ENCODE measurements at places on chromosomes 1 and 21.

- no peak for DNase-seq
- H3K4me3 ChIP-seq: no peak overlapping the region
- H3K4me1 ChIP-seq: peaks cover 35% of the 10 kb centered on the region
- H3K27me3 ChIP-seq: no peaks in the 10 kb centered on the region
- no peaks in the 10 kb centered on the region for H3K36me3 ChIP-seq
- no peak overlapping the region for H3K27ac ChIP-seq
These were observed 4.8 kb upstream of the PTTG1IP start for GRCh38 chr21:44878053-44878982.

DNA sequence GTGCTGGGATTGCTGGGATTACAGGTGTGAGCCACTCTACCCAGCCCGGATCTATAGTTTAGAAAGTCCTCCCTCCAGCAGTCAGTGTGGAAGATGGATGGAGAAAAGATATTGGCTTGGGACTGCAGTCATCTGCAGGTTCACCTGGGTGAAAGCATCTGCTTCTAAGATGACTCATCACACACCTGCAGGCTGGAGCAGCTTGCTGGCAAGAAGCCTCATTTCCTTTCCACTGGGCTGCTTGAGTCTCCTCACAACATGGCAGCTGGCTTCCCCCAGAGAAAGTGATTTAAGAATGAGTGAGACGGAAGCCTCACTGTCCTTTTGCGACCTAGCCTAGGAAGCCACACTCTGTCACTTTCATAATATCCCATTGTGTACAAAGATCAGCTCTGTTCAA, 50.0 kb downstream of the FOXO6 start:
- peaks cover 27% of the 10 kb centered on the region for H3K27me3 ChIP-seq
- no peak overlapping the region for H3K4me3 ChIP-seq
- H3K27ac ChIP-seq: no peak overlapping the region
- no peaks in the 10 kb centered on the region for H3K4me1 ChIP-seq
- DNase-seq: no peak
- H3K36me3 ChIP-seq: no peaks in the 10 kb centered on the region

- H3K27me3 ChIP-seq: peaks cover 12% of the 10 kb centered on the region
- no peaks in the 10 kb centered on the region for H3K4me1 ChIP-seq
- no peak overlapping the region for H3K4me3 ChIP-seq
- H3K27ac ChIP-seq: no peak overlapping the region
- no peaks in the 10 kb centered on the region for H3K36me3 ChIP-seq
These were observed 83.9 kb downstream of the NID1 start for GRCh38 chr1:235980976-235981375.

DNA sequence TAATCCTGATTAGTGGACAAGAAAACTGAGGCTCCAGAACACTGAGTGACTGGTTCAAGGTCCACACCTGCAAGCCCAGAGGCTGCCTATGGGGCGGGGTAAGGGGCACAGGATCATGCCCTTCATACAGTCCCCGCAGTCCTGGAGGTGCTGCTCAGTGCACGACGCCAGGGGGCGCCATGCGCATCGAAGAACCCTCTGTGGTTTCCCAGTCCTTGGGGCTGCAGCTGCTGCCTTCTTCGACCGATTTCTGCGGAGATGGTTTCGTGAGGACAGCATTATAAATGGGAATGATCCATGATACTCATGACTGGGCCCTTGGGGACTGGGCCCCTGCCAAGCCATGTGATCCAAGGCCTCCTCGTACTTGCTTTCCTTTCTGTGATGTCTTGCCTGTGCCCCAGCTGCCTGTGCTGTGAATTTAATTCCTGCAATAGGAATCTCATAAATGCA, 37.1 kb upstream of the ARHGEF10L start:
- peak; percentile 63 for DNase-seq
- no peak overlapping the region for H3K27ac ChIP-seq
- H3K4me1 ChIP-seq: peaks cover 2% of the 10 kb centered on the region
- H3K27me3 ChIP-seq: peaks cover 8% of the 10 kb centered on the region

- no peaks in the 10 kb centered on the region for H3K4me1 ChIP-seq
- H3K36me3 ChIP-seq: no peaks in the 10 kb centered on the region
- H3K4me3 ChIP-seq: no peak overlapping the region
- no peak for DNase-seq
- no peak overlapping the region for H3K27ac ChIP-seq
- peaks cover 3% of the 10 kb centered on the region for H3K27me3 ChIP-seq
These were observed 275.1 kb downstream of the NPHP4 start for GRCh38 chr1:5717031-5717682.

DNA sequence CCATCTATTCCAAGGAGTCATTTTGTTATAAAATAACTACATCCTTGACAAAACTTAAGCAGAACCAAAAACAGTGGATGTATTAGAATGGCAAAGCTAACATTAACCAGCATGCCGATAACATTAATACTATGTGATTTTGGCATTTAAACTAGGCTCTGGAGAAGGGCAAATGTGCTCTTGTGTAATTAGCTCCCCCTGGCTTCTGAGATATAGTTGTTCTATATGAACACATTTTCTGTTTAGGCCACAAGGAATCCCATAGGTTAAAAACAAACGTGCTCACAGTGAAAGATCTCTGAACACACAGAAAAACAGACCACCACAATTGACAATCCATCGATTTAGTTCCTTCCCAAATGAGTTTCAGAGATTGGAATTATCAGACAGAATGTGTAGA, 57.4 kb upstream of the TARS2 start:
- peak overlapping the region; percentile 45 for H3K27ac ChIP-seq
- H3K27me3 ChIP-seq: no peaks in the 10 kb centered on the region
- H3K4me3 ChIP-seq: no peak overlapping the region
- H3K36me3 ChIP-seq: peaks cover 14% of the 10 kb centered on the region
- no peak for DNase-seq

DNA sequence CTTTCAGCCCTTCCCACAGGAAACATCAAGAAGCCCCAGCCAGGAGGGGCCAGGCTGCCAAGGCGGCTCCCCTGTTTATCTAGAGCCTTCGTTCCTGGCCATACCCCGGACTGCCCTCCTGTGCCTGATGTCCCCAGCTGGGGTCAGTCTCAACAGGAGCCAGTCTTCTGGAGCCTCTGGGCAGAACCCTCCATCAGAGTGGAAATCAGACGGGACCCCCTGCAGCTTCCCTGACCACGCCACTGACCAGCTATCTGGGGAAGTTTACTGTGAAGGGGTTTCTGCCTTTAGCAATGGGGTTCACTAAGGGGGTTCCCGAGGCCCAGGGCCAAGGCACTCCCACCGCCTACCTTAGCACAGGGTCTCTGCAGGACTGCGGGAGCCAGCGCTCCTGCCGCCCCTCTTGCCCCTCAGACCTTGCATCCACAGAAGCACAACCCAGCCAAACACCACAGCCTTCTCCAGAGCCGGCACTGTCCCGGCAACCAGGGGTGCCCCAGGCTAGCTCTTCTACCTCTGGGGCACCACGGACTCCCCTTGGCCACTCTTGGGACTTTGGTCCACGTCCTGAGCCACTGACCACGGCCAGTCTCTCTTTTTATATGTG, 3.5 kb upstream of the MTFR1L start:
- DNase-seq: no peak
- H3K27me3 ChIP-seq: no peaks in the 10 kb centered on the region
- H3K4me1 ChIP-seq: peaks cover 17% of the 10 kb centered on the region
- H3K36me3 ChIP-seq: no peaks in the 10 kb centered on the region
- no peak overlapping the region for H3K4me3 ChIP-seq

- no peak overlapping the region for H3K27ac ChIP-seq
- DNase-seq: no peak
- no peaks in the 10 kb centered on the region for H3K4me1 ChIP-seq
- H3K4me3 ChIP-seq: no peak overlapping the region
- H3K27me3 ChIP-seq: peaks cover 14% of the 10 kb centered on the region
These were observed 104.8 kb upstream of the DPT start for GRCh38 chr1:168833801-168834224.

- peak; percentile 34 for DNase-seq
- no peak overlapping the region for H3K4me3 ChIP-seq
- H3K27ac ChIP-seq: no peak overlapping the region
- H3K4me1 ChIP-seq: peaks cover 2% of the 10 kb centered on the region
These were observed 19.9 kb downstream of the INSRR start for GRCh38 chr1:156838972-156839371.

DNA sequence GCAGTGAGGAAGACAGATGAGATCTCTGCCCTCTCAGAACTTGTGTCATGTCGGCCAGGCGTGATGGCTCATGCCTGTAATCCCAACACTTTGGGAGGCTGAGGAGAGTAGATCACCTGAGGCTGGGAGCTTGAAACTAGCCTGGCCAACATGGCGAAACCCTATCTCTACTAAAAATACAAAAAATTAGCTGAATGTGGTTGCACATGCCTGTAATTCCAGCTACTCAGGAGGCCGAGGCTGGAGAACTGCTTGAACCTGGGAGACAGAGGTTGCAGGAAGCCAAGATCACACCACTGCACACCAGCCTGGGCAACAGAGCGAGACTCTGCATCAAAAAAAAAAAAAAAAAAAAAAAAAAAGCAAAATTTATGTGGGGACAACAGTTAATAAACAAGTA, 40.9 kb upstream of the RALGPS2 start:
- H3K27me3 ChIP-seq: no peaks in the 10 kb centered on the region
- H3K27ac ChIP-seq: peak overlapping the region; percentile 68
- DNase-seq: no peak
- H3K36me3 ChIP-seq: peaks cover 5% of the 10 kb centered on the region

DNA sequence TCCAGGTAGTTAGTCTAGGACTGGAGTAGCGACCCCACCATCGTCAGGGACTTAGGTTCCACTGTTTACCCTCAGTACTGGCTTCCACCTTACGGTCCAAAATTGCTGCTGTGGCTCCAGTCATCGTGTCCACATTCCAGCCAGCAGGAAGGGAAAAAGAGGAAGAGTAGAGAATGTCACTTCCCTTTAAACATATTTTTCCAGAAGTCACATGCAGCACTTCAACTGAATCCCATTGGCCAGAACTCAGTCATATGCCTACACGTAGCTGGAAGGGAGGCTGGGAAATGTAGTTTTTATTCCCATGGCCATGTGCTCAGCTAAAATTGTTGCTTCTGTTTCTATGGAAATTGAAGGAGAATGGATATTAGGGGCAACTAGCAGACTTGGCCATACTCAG, 84.1 kb upstream of the SELENON start:
- peaks cover 4% of the 10 kb centered on the region for H3K4me1 ChIP-seq
- peaks cover 7% of the 10 kb centered on the region for H3K27me3 ChIP-seq
- H3K4me3 ChIP-seq: no peak overlapping the region

GRCh38 chr1:89381618-89382017, 17.8 kb downstream of the GBP6 start:
- H3K27ac ChIP-seq: no peak overlapping the region
- no peak for DNase-seq
- H3K27me3 ChIP-seq: peaks cover 4% of the 10 kb centered on the region
- no peak overlapping the region for H3K4me3 ChIP-seq

DNA sequence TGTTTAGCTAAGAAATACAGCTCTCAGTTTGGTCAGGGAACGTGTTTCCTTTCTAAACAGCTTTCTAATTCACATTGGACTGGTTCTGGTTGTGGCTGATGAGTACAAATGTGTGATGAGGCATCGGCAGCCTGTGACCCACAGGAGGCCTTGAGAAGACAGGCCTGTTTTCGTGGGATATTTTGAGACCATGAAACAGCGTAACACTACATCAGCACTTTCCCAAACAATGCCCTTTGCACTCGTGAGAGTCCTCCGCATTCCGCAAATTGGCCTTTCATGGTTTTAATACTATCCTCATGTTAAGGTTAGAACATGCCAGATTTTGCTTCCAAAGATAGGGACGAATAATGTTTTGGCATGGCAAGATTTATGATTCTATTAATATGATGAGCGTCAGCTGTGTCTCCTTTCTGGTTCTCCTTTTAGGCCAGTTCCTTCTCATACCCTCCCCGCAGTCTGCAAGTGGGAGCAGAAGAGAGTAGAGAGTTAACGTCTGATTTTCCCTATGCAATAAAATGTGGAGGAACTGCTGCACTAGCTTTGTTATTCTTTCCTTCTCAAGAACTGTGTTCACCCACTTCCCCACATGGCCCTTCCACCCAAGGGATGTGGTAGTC, 84.3 kb upstream of the L1TD1 start:
- H3K36me3 ChIP-seq: peaks cover 20% of the 10 kb centered on the region
- H3K4me3 ChIP-seq: no peak overlapping the region
- H3K4me1 ChIP-seq: no peaks in the 10 kb centered on the region
- H3K27me3 ChIP-seq: no peaks in the 10 kb centered on the region
- no peak overlapping the region for H3K27ac ChIP-seq
- no peak for DNase-seq

GRCh38 chr1:157411769-157412168, 140.5 kb downstream of the FCRL5 start:
- H3K36me3 ChIP-seq: no peaks in the 10 kb centered on the region
- H3K27me3 ChIP-seq: peaks cover 13% of the 10 kb centered on the region
- no peak overlapping the region for H3K4me3 ChIP-seq

DNA sequence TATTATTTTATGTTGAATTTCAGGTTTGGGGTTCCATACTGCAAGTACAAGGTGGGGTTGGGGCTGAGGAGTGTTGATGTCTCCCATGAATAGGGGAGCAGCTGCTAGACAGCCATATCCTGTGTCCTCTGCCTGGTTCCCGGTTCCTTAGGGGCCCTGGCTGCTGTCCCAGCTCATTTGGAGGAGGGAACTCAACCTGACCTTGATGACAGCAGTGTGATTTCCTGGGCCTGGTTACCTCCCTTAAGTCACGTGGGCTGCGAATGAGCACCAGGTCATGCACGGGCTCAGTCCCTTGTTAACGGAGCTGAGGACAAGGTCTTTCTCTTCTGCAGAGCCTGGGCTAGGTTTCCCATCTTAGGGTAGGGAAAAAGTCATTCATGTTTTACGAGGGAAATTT, 85.1 kb downstream of the MTR start:
- no peak for DNase-seq
- H3K4me3 ChIP-seq: no peak overlapping the region
- H3K27ac ChIP-seq: no peak overlapping the region
- H3K36me3 ChIP-seq: peaks cover 33% of the 10 kb centered on the region
- no peaks in the 10 kb centered on the region for H3K27me3 ChIP-seq

- H3K4me1 ChIP-seq: no peaks in the 10 kb centered on the region
- DNase-seq: no peak
- H3K36me3 ChIP-seq: no peaks in the 10 kb centered on the region
- no peak overlapping the region for H3K4me3 ChIP-seq
These were observed 585.3 kb downstream of the PTPRU start for GRCh38 chr1:29821605-29822004.

- DNase-seq: no peak
- H3K4me3 ChIP-seq: no peak overlapping the region
- H3K4me1 ChIP-seq: no peaks in the 10 kb centered on the region
- H3K36me3 ChIP-seq: peaks cover 2% of the 10 kb centered on the region
- H3K27me3 ChIP-seq: no peaks in the 10 kb centered on the region
These were observed 9.1 kb upstream of the C21orf91 start for GRCh38 chr21:17828223-17828622.

DNA sequence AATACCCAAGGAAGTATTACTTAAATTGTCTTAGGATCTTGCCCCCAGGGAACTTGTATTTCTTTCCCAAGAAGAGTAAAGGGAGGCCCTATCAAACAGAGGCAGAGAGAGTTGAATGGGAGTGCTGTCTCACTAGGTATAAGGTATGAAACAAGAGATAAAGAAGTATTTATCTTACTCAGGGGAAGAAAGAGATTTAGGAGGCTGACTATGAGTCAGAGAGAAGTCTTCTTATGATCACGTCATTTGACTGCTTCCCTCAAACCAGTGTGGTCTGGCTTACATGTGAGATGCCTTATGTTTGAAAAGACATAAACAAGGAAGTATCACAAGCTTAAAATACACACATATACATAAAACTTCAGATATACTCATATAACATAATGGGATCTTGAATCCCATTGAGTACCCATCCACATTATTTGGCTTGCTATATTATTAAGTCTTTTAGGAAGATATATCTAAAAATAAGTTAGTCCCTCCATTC, 29.6 kb downstream of the DUSP10 start:
- H3K36me3 ChIP-seq: peaks cover 12% of the 10 kb centered on the region
- H3K27me3 ChIP-seq: no peaks in the 10 kb centered on the region
- H3K4me3 ChIP-seq: no peak overlapping the region
- DNase-seq: no peak

GRCh38 chr1:204079608-204079999, 6.7 kb downstream of the SOX13 start:
- H3K27ac ChIP-seq: no peak overlapping the region
- DNase-seq: no peak
- peaks cover 19% of the 10 kb centered on the region for H3K27me3 ChIP-seq
- no peaks in the 10 kb centered on the region for H3K36me3 ChIP-seq

All from memory B cell (primary cell).